ENCODE measurements at places on chromosomes 2 and 18. TPM values are rescaled to one million over a fixed set of nuclear protein-coding genes. Genes with fewer than 3 reads are reported as not detected.

APCDD1 gene
- 27.9 TPM for total RNA-seq

DNA sequence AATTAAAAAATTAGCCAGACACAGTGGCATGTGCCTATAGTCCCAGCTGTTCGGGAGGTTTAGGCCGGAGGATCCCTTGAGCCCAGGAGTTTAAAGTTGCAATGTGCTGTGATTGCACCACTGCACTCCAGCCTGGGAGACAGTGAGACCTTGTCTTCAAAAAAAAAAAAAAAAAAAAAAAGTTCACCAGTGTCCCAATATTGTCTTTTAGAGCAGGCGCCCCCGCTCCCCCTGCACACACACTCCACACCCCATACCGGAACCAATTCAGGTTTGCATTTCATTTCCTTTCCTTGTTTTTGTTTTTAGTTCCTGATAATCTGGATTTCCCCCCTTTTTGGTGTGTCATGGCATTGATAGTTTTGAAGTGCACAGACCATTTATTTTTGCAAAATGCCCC is 10.4 kb downstream of the TMEM87B start:
- DNase-seq = no peak

DNA sequence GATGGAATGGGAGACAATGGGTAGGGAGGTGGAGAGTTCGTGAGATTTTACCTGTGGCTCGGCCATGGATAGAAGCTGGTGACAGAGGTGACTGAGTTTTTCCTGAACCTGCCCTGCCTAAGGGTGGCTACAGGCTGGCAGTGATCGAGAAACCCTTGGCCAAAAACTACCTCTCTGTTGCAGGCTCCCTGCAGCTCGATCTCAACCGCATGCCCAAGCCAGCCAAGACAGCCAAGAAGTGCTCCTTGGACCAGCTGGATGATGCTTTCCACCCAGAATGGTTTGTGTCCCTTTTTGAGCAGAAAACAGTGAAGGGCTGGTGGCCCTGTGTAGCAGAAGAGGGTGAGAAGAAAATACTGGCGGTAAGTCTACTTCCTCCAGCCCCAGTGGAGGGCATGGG is 225.5 kb downstream of the DYSF start:
- peak; percentile 4 for DNase-seq

GRCh38 chr2:45128580-45128997 is 119.3 kb upstream of the SIX2 start:
- peak; percentile 41 for DNase-seq

PRLH gene
- not detected for total RNA-seq

- no peak for DNase-seq
These were observed 15.1 kb upstream of the WDR33 start for GRCh38 chr2:127826047-127826446.

- no peak for DNase-seq
These were observed 363.0 kb upstream of the FANCL start for GRCh38 chr2:58604096-58604495.

KCNF1 gene
- not detected for total RNA-seq

DNA sequence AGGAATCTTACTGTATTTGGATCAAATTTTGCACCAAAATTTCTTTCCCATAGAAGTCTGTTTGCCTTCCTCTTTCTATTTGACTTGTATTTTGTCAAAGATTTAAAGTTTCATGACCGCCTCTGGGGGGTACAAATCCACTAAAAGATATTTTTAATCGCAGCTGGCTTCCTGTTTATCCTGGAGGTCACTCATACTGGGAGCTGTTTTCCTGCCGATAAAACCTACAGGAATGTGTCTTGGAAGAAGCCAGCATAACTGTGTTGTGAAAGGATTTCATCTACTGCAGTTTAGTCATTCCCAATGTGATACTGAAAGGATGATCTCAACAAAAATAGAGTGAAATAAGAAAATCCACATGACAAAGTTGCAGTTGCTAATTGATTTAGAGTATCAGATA is 184.0 kb downstream of the RIT2 start:
- no peak for DNase-seq

ZNF804A gene
- not detected for total RNA-seq

- DNase-seq = no peak
These were observed 145.6 kb downstream of the NRP2 start for GRCh38 chr2:205827809-205828365.

SLC5A7 gene
- total RNA-seq = 0.07 TPM

GRCh38 chr2:11767779-11768178 is 21.3 kb downstream of the LPIN1 start:
- DNase-seq = no peak

GRCh38 chr2:219638217-219638947 is 11.0 kb downstream of the SLC4A3 start:
- no peak for DNase-seq

PID1 gene
- total RNA-seq = 7.1 TPM

DNA sequence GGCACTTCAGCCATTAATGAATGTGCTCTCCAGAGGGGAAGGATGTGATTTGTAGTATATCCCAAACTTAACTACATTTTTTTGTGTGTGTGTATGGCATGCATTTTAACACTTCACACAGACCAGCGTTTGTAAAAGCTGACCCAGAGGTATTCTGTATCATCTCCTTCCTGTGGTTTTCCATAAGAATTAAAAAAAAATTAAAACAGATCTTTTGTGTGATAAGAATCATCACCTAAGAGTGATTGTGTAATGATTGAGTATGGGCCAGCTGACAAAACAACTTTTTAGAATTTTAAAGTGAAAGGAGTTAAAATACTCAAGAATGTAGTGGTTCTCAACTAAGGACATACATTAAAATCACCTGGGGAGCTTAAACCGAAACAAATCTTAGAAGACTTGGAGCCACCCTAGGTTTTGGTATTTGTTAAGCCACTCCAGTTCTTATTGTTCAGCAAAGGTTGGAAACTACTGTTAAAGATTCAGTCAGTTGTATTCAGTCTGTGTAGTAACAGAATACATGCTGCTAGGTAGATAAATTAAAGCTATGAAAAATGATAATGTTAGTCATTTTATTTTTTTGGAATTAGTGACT is 120.1 kb downstream of the HAUS1 start:
- DNase-seq = no peak

GRCh38 chr2:236876642-236877041 is 209.0 kb upstream of the COPS8 start:
- DNase-seq = no peak

GRCh38 chr2:69033461-69034095 is 20.6 kb downstream of the ANTXR1 start:
- no peak for DNase-seq

DNA sequence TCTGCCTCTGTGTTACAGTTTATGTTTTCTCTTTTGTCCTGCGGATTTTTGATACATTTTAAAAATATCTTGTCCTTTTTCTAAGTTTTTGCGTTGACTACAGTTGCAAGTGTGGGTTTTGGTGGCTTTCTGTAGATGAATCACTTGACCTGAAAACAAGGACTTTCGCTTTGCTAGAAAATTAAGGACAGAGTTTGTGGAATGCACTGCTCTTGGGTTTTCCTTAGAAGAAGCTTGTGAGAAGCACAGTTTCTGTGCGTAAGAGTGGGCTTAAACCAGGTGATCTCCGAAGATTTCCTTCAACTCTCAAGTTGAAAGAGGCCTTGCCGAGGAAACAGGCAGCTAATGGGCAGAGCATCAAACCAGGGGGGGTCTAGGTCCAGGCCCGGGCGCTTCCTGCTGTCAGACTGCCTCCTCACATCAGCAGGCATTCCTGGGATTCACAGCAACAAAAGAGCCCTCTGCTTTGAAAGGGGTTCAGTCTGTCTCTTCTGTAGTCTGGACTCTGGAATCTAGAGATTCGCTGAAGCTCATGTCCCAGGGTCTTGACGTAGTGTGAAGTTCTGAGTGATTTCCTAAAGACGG is 17.3 kb downstream of the NCK2 start:
- no peak for DNase-seq

DNA sequence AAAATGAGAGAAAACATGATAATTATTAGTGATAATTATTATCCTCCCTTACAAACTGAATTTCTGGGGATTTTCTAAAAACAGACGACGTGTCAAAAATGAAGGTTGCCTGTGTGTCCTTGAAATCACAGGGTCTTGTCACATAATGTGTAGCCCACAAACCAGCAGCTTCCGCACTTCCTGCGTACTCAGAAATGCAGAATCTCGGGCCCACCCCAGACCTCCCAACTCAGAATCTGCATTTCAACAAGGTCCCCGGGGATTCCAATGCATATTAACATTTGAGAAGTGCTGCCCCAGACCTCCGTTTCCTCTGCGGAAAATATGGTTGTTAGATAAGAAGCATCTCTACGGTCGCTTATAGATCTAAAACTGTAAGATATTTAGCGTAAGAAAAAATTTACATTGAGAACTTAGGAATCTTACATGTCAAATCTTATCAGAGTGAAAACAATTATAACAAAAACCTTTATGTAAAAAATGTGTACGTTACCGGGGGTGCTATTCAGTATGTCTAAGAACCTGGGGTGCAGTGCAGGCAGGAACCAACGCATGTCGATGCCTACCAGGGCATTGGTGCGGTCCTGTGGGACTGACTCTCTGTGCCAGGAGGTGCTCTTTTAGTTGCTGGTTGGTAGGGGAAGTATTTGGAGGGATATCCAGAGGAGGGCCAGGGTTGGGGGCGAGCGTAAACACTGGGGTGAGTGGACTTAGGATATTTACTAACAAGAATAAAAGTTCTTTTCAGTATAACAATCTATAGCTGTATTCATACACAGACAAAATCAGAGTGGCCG is 15.2 kb downstream of the CDKL4 start:
- no peak for DNase-seq

- DNase-seq = peak; percentile 79
These were observed 17.4 kb downstream of the CIDEA start for GRCh38 chr18:12271376-12272235.

HOXD1 gene
- total RNA-seq = 0.30 TPM

HNRNPLL gene
- 30.4 TPM for total RNA-seq

GAREM2 gene
- total RNA-seq = 0.81 TPM

- DNase-seq = no peak
These were observed 35.4 kb upstream of the ARMC9 start for GRCh38 chr2:231163011-231163410.

DNA sequence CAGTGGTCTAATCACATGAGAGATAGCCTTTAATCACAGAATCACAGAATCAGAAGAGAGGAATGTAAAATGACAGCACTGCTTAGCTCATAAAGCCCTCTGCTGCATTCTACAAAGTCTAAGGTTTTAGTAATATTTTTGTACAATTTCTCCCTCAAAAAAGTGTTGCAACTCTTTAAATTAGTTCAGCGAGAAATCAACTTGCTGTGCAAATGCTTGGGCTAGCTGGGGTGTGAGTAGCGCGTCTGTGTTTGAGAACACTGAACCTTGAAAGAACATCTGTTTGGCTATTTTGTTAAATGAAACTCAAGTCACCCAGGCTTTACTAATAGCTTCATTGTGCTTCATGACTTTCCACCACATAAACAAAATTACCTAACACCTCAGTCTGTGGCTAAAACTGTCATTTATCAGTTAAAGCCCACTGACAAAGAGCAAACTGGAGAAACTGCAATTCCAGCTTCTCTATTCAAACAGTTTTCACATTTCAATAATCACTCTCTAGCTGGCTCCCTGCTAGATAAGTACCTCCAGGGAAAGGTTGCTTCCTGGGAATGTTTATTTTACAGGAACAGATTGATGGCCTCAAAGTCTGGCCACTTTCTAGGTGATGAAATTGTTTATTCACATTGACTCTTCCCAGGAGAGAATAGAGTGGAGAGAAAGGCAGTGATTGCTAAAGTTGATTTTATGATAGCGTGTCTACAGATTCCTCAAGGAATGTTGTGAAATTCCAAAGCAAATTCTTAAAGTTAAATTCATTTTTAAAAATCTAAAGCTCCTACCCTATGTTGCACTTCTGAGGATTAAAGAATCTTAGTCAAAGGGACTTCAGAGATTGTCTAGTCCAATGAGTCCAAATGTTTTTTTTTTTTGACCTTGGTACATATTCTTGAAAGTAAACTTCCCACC is 36.0 kb upstream of the STAT1 start:
- no peak for DNase-seq

GRCh38 chr2:135030826-135031225 is 16.4 kb downstream of the MAP3K19 start:
- no peak for DNase-seq

- no peak for DNase-seq
These were observed 48.4 kb downstream of the CNGA3 start for GRCh38 chr2:98394595-98395153.

GRCh38 chr2:205858275-205858674 is 176.0 kb downstream of the NRP2 start:
- no peak for DNase-seq

- DNase-seq = no peak
These were observed 34.1 kb downstream of the PTPRM start for GRCh38 chr18:7601246-7601615.

RUFY4 gene
- total RNA-seq = not detected

C1QL2 gene
- not detected for total RNA-seq

- DNase-seq = no peak
These were observed 34.4 kb upstream of the ROCK1 start for GRCh38 chr18:21146016-21146415.

GRCh38 chr18:22699629-22700028 is 233.5 kb upstream of the RBBP8 start:
- DNase-seq = no peak

DNA sequence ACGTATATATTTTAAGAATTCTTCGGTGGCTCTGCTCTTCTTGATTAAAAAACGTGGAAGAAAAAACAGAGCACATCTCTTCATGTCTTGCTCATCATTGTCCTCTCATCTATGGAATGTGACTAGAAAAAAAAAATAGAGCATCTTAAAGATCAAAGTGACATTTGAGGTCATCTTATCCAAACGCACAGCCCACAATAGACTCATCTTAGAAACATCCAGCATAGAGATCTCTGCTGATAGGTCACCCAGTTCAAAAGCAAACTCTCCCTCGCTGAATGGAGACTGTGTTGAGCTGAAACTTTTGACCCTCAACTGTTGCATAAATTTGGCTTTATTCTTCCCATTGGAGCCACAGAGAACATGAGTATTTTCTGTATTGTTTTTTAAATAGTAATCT is 65.2 kb downstream of the CMPK2 start:
- no peak for DNase-seq

DNA sequence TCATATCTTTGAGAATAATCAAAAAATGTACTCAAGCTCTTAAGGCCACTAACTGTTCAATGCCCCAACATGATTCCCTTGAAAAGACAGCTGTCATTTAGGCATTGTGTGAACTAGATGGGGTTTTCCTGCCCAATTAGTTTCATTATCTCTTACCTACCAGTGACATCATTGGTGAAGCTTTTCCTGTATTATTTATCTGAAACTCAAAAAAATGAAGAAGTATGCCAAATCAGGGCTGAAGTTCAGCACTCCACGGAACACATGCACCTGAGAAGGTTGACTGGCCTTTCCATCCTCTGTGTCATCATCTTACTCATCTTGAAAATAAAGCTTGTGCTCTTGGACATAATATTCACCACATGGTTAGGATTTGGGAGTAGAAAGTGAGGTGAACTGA is 126.4 kb downstream of the TXNL1 start:
- DNase-seq = no peak

CMPK2 gene
- total RNA-seq = 8.0 TPM

DNA sequence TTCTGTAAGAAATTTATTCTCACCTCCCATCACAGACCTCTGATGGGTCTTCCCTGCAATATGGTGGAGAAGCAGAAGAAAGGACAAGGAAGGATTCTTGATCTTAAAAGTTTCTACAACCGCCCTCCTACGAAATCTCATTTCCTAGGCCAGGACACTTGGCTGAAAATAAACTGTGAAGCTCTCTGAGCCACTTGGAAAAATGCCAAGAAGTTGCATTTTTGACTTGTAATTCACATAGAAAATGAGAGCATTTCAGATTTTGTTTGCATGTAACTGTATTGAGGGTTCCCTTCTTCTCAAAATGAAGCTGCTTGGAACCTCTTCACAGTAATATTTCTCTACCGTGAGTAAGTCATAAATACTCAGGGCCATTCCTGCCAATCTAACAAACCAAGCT is 458.3 kb upstream of the SLC14A2 start:
- DNase-seq = no peak

ANKRD29 gene
- total RNA-seq = 5.4 TPM

STEAP3 gene
- 17.9 TPM for total RNA-seq
